Activated CD4-positive, alpha-beta memory T cell treated with anti-CD3 and anti-CD28 coated beads for 36 hours (primary cell): ENCODE measurements at places on chromosomes 4 and X.

GRCh38 chr4:76674983-76675382 is 223.0 kb downstream of the SOWAHB start:
- no peak for DNase-seq

- DNase-seq, result no peak
These were observed 192.7 kb downstream of the RCHY1 start for GRCh38 chr4:75321484-75321883.

- DNase-seq, result peak; percentile 83
These were observed 25.4 kb upstream of the AFAP1 start for GRCh38 chr4:7964890-7965662.

DNA sequence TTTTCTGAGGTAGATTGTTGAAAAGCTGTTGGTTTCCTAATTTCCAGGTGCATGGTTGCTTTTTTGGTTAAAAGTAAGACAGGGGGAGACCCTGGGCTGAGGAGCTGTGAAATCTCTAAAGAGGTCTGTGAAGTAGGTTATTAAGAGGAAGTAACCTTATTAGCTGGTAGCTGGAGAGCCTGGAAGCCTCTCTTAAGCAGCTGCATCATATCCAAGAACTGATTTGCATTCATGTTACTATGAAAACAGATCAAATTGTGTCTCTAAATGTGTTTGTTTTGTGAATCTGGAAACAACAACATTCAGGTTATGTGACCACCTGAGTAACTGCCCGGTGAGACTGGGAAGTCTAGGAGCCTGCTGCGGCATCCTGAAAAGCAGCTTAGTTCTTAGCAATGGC is 54.1 kb downstream of the ARHGAP10 start:
- no peak for DNase-seq

GRCh38 chr4:77800483-77801259 is 18.5 kb downstream of the CNOT6L start:
- DNase-seq, result no peak

DNA sequence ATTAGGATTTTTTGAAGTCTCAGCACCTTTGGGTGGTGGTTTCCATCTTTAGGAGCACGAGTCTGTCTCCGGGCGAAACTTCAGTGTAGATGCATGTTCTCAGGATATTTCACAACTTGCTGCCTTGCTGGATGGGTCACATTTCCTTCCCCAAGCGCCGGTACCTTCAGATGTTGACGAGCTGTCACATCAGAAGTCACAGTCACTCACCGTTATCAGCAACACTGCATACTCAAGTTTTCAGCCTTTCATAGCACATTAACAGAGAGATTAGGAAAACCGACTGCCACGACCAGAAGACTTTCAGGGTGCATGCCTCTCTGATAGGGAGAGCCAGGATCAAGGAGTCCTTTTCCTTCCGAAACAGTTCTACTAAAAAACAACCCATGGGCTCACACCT is 77.8 kb downstream of the SHROOM2 start:
- DNase-seq, result no peak

- peak; percentile 45 for DNase-seq
These were observed at the start of gene TEC for GRCh38 chr4:48268956-48269860. Gene TEC (minus strand): TSS chr4:48269838. CDS start chr4:48228614, 41,224 bp downstream.

- no peak for DNase-seq
These were observed 27.5 kb downstream of the NSD2 start for GRCh38 chr4:1898681-1899080.

- no peak for DNase-seq
These were observed 273.0 kb downstream of the ARHGAP24 start for GRCh38 chr4:85747882-85748491.

DNA sequence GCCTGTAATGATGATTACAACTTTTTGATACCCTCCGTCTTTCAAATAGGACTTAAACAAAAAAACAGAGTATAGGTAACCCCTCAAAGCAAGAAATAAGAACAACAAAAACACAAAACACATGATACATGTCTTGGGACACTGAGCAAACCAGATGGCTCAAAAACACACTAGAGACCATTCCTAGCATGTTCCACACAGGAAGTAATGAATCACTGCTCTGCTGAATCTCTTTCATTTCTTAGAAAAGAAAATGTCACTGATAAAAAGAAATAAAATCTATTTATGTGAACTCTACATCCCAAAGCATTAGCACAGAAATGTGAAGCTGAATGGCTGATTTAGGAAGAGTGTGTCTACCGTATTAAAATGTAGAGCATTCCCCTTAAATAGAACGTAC is 134.5 kb upstream of the IL15 start:
- DNase-seq, result no peak

DNA sequence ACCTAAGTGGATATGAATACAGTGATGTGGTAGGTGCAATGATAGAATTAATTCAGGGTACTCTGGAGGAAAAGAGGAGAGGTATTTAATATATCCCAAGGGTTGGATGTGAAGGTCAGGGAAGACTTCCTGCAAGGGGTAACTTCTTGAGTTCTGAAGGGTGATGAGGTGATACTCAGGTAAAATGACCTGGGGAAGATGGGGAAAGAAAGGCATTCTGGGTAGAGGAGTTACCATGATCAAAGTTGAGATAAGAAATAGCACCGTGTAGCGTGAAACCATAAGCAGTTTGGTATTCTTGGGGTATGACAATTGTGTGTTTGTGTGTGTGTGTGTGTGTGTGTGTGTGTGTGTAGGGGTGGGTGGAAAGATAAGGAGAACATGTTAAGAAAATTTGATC is 270.4 kb upstream of the LCORL start:
- DNase-seq, result no peak

GRCh38 chr4:45650545-45650944 is 473.3 kb downstream of the GABRG1 start:
- no peak for DNase-seq

GRCh38 chrX:33808636-33809035 is 323.5 kb downstream of the FAM47A start:
- no peak for DNase-seq

DNA sequence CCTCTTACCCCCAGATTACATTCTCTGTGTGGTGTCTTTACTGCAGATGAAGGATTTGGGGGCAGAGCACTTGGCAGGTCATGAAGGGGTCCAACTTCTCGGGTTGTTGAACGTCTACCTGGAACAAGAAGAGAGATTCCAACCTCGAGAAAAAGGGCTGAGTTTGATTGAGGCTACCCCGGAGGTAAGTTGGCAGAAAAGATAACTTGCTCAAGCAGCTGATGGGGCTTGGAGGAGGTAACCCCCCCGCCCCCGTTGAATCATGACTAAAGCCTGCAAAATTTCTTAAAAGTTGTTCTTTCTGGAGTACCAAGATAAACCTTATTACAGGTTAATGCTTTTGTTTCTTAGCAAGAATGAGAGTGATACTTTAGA is 1.5 kb downstream of the CCNG2 start:
- peak; percentile 32 for DNase-seq

- DNase-seq, result no peak
These were observed 9.5 kb downstream of the LGI2 start for GRCh38 chr4:25021216-25021615.

DNA sequence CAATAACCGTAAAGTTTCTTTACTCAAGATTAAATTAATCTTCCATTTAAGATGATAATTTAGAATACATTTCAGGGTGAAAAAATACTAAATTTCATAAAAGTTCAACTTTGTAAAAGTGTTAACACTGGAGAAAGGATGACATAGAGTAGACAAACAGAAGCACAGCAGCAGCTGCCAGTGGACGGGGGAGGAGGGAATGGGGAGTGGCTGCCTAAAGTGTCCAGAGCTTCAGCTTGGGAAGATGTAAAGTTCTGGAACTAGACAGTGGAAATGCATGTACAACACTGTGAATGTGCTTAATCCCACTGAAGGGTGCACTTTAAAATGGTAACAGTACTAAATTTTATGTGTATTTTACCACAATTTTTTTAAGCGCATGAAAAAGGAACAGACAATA is 39.9 kb downstream of the RELL1 start:
- no peak for DNase-seq

DNA sequence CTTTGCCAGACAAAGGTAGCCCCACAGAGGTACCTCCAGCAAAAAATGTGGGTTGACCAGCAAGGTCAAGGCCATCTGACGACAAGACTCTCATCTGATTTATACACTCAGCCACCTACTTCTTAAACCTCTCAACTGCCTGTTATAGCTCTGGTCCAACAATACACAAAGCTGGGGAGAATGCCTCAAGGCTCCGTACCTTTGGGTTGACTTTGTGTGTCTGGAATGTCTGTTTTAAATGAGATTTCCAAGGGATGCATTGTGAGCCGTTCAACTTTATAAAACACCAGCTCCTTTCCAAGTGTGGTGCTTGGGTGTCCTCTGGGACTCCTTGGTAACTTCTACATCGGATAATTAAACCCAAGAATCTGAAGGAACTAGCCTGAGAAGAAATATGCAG is 167.0 kb upstream of the RPL34 start:
- DNase-seq, result no peak

DNA sequence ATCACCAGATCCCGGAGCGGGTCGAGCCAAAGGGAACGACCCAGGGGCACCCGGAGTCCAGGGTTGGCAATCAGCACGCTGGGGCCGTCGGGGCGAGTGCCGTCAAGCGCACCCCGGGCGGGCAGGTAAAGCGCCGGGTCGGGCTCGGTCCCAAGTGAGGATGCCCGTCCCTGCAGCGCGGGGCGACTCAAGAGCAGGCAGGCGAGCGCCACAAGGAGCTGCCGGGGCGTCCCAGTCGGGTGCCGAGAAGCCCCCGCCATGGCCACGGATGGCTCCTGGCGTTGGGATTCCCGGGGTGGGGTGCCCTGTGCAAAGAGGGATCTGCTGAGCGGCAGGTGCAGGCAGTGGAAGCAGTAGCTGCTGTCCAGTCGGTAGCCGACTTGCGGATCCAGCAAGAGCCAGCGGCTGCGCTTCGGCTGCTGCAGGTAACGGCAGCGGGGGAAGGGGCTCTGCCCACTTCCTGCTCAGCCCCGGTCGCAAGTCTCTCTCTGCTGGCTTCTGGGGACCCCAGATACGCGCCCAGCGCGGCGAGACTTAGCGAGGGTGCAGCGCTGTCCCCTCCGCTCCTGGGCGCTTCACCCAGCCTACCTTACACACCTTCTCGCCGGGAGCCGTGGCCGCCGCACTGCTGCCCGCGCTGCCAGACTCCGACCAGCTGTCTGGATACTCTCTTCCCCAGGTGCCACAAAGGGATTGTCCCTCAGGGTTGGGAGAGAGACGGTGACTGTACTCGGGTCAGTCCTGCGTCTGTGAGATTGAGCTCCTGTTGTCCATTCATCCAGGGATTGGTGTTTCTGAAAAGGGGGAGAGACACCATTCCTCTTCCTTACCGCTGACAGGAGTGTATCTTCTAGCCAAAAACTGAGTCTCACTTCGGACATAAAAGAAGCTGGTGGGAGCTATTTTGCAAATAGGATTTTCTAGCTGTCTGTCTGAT is at the start of gene FREM3:
FREM3 (minus strand) TSS at position 260 of the 937 bp plus-strand sequence; CDS start at position 260, 0 bp downstream.
- DNase-seq, result peak; percentile 9

DNA sequence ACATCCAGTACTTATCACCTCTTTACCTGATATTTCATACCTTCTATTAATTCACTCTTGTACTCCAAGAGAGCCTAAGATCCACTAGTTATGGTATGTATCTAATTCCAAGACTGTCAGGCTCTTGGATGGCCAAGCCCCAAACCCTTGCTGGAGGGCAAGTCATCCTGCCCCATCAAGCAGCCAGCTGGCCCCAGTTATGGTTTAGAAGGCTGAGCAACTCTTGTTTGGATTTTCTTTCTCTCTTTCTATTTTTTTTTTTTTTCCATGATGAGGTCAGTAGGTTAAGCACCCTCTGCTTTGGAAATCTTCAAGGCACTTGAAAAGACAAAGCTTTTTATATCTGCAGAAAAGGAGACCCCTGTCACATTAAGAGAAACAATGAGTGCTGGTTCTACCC is 10.9 kb upstream of the FGF16 start:
- no peak for DNase-seq

GRCh38 chrX:140123446-140123845 is 158.1 kb upstream of the CXorf66 start:
- DNase-seq, result no peak

GRCh38 chrX:73851014-73852009 is 288.3 kb downstream of the CHIC1 start:
- no peak for DNase-seq
